ENCODE measurements at places on chromosomes 5 and 9.

GRCh38 chr9:108411632-108412031 lies 444.2 kb downstream of the ACTL7B start:
- no peak for DNase-seq

DNA sequence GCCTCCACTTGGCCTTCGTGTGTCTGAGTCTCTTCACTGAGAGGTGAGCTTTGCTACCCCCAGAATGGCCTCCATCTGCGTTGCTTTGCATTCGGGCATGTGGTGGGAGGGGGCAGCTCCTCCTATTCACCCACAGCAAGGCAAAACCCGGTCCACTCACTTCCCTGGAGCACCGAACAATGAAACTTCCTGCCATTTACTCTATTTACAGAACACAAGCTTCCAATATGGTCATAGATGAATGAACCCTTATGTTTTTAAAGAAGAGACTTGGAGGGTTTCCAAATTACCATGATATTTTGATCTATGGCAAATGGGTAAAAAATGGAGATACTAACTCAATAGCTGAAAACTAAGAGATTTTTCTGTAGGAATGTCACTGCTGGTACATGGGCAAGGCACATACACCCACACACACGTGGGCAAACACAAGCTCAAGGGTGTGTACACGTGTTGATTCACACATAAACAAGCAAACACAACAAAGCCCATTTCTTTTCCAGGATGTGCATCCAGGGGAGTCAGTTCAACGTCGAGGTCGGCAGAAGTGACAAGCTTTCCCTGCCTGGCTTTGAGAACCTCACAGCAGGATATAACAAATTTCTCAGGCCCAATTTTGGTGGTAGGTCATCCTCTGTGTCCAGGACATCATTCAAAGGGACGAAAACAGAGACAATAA lies 5.2 kb downstream of the GABRP start:
- DNase-seq = no peak

DNA sequence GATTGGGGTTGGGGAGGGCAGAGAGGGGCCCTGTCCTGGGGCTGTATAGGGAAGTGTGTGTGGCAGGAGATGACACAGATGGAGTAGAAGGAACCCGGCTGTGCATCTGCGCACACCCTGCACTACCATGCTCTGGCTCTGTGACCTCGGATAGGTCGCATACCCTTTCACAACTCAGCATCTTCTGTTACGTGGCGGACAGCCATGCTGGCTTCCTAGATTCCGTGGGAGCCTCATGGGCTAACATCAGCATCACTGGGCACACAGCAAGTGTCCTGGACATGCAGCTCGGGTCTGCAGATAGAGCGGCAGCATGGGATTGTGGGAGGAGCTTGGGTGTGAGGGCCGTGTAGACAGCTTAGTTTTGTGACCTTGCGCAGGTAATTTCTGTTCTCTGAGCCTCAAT lies 9.2 kb downstream of the ARPC5L start:
- no peak for DNase-seq

DNA sequence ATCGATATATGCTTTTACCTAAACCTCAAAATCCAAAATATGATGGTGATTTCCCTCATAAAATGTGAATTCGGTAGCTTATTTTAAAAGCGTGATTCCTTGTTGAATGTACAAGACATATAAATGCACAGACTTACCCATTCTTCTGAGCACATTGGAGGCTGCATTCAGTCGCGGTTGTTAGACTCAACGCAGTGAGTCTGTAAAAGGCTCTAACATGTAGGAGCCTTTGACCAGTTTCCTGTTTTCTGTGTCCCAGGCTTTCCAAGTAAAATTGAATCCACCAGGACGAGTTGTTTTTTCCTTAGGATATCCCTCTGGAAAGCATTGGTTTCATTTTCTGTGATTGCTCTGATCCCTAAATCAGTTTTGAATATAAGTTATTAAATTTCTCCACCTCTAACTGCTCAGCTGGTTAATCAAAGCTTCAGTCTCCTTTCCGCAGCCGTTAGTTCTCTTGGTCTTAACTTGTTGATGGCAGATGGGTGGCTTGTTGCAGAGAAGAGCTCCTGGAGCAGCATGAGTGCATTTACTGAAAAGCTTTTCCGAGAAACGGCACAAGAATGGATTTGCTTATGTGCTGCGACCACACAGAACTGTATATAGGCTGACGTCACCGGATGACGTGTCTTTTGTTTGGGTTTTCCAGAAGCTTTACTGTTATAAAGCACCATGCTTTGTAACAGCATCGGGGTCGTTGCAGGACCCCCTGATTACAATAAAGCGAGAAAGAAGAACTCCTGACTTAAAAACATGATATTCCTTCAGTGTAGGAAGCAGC lies at the start of gene LRRTM2:
Gene LRRTM2 (minus strand): TSS at position 565 of the 781 bp plus-strand sequence. CDS start 424 bp downstream, at position 141.
- peak; percentile 89 for DNase-seq

DNA sequence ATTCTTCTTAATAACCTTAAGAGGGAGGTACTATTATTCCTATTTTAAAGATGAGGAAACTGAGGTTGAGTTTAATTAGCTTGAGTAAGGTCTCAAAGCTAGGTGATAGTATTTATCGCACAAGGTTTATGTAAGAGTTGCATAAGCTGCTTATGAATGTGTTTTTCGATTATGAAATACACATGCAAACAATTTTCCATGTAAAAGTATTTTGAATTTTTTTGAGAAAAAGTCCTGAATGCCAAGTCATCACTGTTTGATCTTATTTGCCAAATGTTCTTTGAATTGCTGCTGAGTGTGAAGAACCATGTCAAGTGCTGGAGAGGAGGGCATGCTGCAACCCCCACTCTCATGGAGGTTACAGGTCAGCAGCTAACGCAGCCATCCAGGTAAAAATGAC lies 174.4 kb downstream of the CARTPT start:
- DNase-seq = no peak

GRCh38 chr9:36191290-36191645 lies 547 bp downstream of the CLTA start:
- DNase-seq = no peak

DNA sequence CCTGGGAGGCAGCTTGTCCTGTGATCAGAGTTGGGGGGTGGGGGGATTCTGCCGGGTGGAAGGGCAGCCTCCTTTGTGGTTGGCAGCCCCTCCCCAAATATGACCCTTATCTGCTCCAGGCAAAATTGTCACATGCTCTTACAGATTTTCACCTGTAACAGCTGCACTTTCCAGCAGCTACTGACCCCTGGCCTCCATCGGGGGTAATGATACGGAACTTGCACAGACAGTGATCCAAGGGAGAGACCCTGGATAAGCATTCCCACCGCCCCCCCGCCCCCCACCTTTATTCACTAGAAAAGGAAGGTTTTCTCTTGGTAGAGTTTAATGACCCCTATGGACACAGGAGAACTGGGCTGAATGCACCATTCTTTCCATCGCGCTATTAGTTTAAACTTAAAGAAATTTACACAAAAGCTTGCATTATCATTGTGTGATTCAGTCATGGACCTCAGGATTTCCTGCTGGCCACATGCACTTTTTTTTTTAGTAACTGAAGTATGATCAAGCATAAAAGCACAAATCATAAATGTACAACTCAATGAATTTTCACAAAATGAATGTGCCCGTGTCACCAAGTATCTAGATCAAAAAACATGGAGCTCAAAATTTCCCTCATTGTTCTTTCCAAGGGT lies 10.7 kb upstream of the ZBTB34 start:
- no peak for DNase-seq

GRCh38 chr5:74139589-74139988 lies 500.9 kb downstream of the ENC1 start:
- no peak for DNase-seq

DNA sequence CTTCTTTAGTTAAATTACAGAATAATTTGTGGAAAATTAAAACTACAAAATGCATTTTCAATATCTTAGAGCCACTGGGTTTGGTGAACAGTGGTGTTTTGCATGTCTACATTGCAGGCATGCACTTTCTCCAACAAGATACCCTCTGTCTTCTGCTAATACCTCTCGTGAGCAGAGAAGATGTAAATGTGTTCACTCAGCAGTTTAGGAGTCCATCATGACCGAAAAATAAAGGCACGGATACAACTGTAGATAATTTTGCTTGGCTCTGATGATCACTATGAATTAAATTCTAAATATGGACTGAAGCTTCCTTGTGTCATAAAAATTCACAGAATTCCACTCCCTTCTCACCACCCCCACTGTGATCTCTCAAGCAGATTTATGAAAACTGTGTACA lies 313.8 kb downstream of the GLIS3 start:
- no peak for DNase-seq

DNA sequence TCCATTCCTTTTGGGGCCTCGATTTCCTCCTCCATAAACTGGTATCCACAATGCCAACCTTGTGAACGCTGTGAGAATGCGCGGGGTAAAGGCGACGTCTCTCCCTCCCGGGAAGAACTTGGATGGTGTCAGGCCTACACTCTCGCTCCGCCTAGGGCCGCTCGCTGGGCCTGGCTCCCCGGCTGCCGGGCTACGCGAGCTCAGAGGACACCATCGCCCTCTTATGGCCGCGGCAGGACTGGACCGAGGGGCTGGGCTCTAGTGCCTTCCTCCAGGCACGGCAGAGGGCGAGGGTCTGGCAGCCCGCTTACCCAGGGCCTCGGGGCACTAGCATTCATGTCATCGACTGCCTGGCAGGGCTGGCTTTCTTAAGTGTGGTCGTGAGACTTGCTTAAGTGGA lies 1.3 kb upstream of the EXOSC2 start:
- peak; percentile 46 for DNase-seq

DNA sequence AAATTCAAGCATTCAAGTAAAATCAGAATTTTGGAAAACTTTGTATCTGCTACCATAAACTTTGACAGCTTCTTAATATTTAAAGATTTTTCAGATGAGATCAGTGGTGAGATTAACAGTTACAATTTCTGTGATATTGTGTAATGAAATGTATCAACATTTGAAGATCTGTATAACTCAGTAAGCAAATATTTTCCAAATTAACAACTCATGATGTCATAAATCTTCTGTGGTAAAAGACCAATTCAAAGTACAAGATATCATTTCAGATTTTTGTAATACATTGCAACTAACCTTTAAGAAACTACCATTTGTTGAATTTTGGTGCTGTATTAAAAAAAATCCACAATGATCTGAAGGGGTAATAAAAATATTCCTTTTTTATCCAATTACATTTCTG lies 352.2 kb downstream of the KIAA0825 start:
- no peak for DNase-seq

GRCh38 chr5:91416491-91416890 lies 33.4 kb upstream of the ARRDC3 start:
- DNase-seq = no peak

- DNase-seq = no peak
Measured at GRCh38 chr5:42516282-42517042, 93.2 kb downstream of the GHR start.

DNA sequence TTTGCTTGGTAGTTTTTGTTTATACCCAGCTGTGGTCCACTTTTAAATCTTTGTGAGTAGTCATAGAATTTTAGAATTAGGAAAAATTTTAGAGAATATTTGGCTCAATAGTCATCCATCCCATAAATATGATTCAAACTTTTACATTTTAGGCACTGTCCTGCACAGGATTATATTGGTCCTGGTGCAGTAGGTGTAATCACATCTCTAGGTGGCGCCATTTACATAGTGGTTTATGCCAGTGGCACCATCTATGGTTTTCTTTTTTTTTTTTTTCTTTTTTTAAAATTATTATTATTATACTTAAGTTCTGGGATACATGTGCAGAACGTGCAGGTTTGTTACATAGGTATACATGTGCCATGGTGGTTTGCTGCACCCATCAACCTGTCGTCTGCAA lies 260.7 kb upstream of the KCNN2 start:
- peak; percentile 2 for DNase-seq

- no peak for DNase-seq
Measured at GRCh38 chr9:515665-516064, 301.0 kb downstream of the DOCK8 start.

GRCh38 chr5:58774937-58775336 lies 192.1 kb downstream of the RAB3C start:
- no peak for DNase-seq

DNA sequence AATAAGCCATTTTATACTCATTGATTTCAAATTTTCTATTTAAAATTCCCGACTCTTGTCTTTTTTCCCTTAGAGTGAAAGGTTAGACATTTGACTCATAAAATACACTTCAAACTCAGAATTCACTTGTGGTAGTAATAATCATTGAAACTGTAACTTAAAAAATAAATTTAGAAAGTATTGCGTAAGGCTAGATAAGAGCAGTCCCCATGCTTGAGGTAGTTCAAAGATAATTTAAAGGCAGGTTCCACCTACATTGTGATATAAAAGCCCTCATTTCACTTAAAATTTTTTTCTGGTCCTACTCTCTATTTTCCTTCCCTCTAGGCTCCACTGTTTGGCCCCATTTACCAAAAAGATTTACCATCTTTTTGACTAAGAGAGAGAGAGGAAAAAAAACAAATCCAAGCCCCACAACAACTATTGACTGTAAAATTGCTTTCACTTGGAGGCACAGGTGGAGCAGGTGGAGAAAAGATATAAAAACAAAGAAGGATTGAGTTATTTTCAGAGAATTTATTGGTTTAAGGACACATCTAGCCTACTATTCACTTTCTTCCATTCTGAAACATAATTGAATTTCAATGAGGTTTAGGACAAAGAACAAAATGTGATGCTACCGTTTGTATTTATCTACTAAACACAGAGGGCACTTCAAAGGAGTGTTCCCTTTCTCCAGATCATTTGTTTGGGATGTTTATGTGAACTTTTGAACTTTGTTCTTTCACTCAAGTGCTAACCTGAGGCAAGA lies 61.0 kb downstream of the FBXO4 start:
- DNase-seq = no peak

- no peak for DNase-seq
Measured at GRCh38 chr5:151619812-151620460, 28.8 kb upstream of the FAT2 start.

GRCh38 chr5:39100851-39101396 lies 26.7 kb upstream of the RICTOR start:
- DNase-seq = no peak

DNA sequence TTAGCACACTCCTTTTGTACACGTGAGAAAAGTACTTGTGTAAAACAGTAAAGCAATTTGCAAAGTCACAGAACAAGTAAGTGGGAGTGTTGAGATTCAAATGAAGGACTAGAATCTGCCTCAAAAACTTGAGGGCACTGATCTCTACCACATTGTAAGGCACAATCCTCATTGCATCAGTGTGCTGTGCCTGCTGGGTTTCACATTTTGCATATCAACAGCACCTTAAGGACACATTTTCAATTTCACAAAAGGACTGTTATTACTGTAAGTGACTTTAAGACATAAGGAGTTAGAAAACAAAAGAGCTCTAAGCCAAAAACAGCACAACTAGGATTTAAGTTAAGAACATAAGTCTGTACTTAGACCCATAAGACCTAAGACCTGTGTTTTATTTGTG lies 44.7 kb upstream of the HK3 start:
- DNase-seq = no peak

GRCh38 chr5:9502050-9502834 lies 43.6 kb downstream of the SEMA5A start:
- DNase-seq = no peak

DNA sequence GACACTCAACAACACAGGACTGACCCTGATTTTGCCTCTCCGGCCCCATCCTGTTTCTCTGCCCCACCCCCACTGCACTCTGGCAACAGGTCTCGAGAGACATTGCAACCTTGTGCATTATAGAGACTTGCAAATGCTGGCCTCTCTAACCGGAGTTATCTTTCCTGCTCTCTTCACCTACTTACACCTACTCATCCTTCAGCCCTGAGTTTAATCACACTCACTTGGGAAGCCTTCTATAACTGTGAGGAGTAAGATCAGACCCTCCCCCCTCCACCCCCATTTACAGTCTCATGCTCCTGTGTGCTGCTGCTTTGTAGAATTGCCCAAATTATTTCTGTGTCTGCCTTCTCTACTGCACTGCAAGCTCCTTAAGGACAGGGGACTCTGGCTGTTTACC lies 42.8 kb downstream of the WWC1 start:
- DNase-seq = no peak

All from globus pallidus (tissue), 1 donor.